ENCODE measurements at places on chromosomes 16 and 17.

DNA sequence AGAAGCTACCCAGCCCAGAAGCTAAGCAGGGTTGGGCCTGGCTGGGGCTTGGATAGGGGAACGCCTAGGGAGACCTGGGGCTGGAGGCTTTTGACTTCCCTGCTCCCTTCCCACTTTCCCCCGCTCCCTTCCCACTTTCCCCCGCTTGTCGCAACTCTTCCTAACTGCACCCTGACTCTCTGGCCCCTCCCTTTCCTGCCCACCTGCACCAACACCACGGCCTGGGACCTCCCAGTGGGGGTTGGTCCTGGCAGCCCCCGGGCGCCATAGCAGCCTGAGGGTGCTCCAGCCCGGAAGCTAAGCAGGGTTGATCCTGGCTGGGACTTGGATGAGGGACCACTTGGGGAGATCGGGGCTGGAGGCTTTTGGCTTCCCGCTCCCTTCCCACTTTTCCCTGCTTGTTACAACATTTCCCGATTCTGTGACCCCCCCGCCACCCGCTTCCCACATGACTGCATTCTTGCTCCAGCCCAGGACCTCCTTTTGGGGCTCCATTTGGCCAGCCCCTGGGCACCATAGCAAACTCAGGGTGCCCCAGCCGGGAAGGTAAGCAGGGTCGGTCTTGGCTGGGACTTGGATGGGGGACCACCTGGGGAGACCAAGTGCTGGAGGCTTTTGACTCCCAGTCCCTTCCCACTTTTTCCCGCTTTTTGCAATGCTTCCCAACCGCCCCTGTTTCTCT lies 2287.0 kb downstream of the TP53TG3F start:
- DNase-seq, result no peak

- no peak for DNase-seq
Observed at GRCh38 chr17:73722165-73722564, 77.9 kb upstream of the SDK2 start.

DNA sequence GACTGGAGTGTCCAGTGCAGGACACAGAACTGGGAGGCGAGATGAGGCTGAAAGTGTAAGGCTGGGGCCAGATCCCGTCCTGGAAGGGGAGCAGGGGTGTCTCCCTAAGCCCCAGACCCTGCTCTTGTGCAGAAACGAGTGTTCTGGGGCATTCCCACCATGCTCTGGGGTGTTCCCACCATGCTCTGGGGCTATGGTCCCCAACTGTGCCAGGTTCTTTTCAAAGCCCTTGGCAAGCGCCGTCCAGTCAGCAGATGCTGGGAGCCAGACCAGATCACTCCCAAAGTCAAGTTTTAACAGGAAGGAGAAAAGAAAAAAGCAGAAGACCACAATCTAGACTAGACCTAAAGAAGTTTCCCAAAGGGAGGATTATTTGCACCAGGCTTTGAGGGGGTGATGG lies 2.5 kb downstream of the TAX1BP3 start:
- no peak for DNase-seq

GRCh38 chr17:8687737-8688466 lies 56.7 kb downstream of the CCDC42 start:
- no peak for DNase-seq

DNA sequence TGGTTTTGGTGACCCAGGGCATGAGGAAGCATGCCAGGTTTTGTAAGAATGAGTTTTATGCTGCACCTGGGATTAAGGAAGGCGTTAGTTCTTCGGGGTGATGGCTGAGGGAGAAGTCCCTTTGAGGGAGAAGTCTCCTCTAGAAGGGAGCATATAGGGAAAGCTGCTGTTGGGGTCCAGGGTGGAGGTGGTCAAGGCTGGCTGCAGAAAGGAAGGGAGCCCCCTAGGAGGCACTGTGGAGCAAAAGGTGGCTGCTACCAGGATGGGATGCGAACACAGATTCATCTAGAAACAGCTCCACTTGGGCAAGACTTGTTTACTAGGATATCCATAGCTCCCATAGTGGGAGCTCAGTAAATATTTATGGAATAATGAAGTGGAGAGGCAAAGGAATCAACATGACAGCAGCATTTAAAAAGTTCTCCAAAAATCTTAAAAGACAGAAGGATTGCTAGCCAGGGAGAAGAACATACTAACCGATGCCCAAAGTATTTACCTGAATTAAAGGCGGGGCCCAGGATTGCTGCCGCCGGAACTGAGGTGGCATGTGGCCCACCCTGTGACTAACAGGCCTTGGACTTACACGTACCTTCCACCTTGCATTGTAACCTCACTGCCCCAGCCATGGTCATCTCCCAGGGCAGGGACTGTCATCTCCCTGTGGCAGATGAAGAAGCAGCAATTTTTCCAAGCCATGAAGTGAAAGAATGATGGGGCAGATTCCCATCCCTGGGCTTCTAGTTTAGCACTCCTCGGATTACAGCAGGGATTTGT lies 7.1 kb upstream of the LPCAT2 start:
- DNase-seq, result no peak

GRCh38 chr17:16406742-16407674 lies 8.4 kb upstream of the TRPV2 start:
- peak; percentile 61 for DNase-seq

All from GM06990 (cell line).